Inflammatory macrophage treated with lipopolysaccharide for 1 hour (primary cell): ENCODE measurements at places on chromosomes 2 and 18.
A peak's percentile ranks its signal among the peaks of the same experiment; 100 is the strongest.

DNA sequence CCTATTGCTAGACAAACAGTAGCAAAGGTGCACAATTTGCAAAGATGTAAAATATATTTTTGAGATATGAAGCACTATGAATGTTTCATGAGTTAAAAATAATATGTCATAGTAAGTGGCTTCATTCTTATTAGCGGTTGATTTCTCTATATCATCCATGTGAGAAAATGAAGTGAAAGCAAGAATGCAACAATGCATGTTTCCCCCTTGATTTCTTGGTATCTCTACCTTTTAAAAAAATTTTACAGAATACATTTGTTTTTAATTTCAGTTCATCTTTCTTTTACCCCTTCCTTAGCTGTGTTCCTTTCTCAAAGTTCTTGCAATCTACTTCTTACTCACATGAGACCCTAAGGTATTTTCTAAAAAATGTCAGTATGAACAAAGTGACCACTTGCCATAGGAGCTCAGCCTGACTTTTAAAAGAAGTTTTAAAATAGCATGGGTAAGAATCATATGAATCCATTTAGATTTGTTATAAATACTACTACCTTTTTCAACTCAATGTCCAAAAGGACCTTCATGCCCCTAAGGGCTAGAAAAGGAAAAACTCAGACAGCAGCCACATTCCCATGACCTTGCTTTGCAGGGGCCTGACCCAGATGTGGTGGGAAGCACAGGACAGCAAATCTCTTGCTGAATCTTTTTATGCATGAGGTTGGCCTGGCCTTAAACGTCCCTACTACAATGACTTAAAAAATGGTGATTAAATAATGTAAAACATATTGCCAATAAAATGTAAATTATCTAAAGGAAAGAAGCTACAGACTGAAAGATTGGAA lies 14.8 kb upstream of the SLC38A11 start:
- DNase-seq = no peak

DNA sequence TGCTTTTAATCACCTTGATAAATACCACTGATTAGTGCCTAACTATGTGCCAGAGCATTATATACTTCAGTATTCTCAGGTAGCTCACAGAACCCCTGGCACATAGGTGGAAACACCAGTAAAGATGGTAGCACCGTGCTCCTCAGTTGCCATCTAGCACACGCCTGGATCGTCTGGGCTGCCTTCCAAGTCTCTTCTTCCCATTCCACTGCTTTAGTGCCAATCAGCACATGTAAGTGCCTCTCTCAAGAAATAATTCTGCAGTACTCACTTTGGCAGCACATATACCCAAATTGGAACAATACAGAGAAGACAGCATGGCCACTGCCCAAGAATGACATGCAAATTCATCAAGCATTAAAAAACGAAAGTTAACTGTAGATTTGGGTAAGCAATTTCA lies 13.0 kb downstream of the POLR2D start:
- no peak for DNase-seq

- DNase-seq = no peak
These were observed 20.7 kb downstream of the USP34 start for GRCh38 chr2:61450144-61450543.

DNA sequence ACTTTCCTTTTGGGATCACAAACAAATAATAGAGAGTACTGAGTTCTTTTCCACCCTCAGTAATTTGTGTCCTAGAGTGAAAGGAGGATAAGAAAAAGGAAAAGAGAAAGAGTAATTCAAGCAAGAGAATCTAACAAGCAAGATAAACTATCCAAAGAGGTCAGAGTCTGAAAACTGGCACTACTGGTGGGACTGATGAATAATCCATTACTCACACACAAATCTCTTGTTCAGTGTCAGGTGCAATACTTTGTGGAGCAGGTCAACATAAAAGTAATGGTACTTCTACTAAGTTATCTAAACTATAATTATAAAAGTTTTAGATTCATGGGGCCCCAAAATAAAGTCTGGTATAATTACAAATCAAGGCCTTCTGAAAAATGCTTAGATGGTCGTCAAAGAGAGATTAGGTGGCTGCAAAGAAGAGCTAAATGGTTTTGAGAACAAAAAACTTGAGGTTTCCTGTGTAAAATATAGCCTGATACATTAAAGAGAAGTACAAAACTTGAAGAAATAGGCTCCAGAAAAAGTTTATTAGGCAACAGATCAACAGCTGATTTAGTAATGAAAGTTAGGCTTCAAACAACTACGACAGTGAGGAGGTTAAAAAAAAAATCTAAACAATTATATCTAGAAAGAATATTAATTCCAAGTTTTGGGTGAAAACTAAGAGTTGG lies 109.4 kb downstream of the BAZ2B start:
- peak; percentile 47 for DNase-seq

GRCh38 chr2:118056165-118056534 lies 32.1 kb upstream of the INSIG2 start:
- peak; percentile 62 for DNase-seq

DNA sequence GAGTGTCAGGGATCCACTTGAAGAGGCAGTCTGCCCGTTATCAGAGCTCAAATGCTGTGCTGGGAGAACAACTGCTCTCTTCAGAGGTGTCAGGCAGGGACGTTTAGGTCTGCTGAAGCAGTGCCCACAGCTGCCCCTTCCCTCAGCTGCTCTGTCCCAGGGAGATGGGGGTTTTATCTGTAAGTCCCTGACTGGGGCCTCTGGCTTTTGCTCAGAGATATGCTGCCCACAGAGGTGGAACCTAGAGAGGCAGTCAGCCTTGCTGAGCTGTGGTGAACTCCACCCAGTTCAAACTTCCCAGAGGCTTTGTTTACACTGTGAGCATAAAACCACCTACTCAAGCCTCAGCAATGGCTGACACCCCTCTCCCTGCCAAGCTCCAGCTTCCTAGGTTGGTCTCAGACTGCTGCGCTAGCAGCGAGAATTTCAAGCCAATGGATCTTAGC lies 38.1 kb downstream of the PLEK start:
- no peak for DNase-seq

DNA sequence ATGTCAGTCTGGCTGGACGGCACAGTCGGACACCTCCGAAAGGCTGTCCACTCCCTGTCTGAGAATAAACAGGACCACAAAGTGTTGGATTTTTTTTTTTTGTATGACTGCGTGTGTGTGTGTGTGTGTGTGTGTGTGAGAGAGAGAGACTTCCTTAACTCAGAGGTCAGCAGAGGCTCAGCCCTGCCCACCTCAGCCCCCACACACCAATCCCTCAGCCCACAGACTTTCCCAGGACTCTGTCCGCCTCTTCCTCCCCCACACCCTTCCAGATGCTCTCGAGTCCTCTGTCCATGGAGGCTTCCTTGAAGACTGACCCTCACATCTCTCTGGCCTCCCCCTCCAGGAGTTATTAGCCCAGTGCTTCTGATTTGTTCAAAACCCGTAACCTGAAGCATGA lies 147.3 kb downstream of the BCL11A start:
- no peak for DNase-seq

DNA sequence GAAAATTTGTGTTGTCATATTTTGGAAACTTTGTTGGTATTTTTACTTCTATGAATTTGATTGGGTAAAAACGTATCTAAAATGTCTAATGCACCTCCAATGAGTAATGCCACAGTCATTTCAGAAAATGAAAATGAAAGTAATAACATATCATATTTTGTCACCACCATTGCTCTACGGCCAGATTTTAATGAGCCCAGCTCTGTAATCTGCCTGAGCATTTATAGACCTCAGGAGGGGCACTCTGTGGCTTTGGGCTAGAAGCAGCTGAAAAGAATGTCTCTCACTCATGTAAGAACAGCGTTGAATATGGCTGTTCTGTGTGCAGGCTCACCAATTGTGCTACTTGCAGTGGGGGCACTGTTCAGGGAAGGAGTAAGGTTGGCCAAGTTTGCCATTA lies 32.7 kb upstream of the ABCA12 start:
- DNase-seq = no peak

DNA sequence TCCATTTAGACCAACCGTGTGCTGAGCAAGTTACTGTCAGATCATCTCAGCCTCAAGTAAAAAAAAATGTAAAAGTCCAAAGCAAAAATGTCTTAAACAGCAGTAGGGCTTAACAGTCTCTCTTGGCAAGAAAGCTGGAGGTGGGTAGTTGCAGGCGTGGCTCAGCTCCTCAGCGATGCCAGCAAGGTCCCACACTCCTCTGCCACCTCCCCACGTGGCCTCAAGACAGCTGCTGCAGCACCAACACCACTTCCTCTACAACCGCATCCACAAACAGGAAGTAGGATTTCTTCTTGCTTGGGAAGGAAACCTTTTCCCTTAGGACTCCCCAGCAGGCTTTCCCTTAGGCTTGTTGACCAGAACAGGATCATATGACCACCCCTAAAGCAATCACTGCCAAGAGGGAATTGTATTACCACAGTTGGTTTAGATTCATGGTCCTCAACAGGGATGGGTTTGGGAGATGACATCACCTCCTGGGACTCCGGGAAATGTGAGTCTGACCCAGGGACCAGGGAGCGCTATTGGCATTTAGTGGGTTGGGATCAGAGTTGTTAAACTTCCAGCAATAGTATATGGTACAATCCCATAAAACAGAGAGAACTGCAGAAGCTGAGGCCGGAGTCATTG lies 97.1 kb downstream of the MAPK4 start:
- no peak for DNase-seq

DNA sequence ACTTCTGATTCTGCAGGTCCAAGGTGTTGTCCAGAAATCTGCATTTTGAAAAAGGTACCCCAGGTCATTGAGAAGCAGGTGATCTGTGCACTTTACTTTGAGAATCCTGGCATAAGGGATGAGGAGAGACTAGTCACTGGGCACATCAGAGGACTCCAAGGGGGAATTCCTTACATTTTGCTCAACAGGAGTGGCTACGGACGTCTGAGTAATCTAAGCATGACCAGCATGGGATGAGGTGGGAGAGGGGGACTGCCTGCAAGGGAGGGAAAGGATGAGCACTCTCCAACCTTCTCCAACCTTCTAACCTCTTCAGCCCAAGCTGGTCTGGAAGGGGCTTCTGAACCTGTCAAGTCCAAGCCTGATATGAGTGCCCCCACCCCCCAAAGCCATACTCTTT lies 55.5 kb downstream of the MARCHF4 start:
- peak; percentile 45 for DNase-seq

DNA sequence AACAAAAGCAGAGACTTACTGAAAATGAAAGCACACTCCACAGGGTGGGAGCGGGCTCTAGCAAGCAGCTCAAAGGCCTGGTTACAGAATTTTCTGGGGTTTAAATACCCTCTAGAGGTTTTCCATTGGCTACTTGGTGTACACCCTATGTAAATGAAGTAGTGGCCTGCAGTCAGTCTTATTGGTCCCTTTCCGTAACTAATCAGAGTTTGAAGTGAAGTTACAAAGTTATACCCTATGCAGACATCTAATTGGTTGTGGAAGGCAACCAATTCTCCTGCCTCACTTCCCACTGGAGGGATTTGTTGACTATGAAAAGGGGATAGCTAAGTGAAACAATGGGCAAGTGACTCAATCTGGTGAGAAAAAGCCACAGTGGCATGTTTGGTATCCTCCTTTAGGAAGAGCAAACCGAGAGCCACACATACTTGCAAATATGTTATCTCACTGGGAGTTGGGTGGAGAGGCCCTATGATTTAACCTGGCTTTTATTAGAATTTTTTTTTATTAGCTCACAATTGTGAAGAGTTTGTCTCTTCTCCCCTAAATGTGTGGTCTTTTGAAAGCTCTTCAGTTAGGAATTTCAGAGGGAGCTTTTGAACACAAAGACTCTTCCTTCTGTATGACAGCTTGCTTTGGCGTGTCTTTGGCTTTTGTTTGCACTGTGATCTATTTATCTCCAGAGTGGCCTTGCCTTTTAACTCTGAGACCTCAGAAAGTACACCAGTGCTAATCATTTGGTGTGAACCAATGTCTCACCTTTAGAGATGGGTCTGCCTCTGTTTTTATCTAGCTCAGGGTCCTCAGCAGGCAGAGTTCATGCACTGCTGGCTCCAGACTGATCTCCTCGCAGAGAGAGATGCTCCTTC lies 69.6 kb downstream of the MAP4K4 start:
- DNase-seq = no peak

- DNase-seq = no peak
These were observed 24.6 kb upstream of the DYSF start for GRCh38 chr2:71428472-71429383.

DNA sequence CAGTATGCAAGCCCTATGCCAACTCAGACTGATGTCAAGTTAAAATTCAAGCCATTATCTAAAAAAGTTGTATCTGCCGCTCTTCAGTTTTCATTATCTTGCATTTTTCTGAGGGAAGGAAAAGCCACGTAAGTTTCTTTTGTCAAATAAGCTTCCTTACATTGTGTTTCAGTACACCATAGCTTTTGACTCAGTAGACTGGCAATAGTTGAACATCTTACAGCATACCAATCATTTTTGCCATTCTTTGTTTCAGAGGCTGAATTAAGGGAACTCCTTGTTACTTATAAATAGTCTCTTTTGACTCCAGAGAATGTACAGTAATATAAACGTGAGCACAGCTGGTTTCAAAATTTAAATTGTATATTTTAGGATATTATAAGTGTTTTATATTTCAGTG lies 120.6 kb downstream of the EHBP1 start:
- DNase-seq = no peak

- no peak for DNase-seq
These were observed 73.2 kb downstream of the SUMO1 start for GRCh38 chr2:202165208-202165607.

- peak; percentile 4 for DNase-seq
These were observed 43.3 kb downstream of the NBAS start for GRCh38 chr2:15517793-15518192.

GRCh38 chr2:103361712-103362111 lies 599.9 kb downstream of the TMEM182 start:
- no peak for DNase-seq

- no peak for DNase-seq
These were observed 19.4 kb upstream of the DNER start for GRCh38 chr2:229733611-229734245.

GRCh38 chr2:191994749-191995148 lies 147.9 kb upstream of the CAVIN2 start:
- no peak for DNase-seq

- DNase-seq = no peak
These were observed 162.1 kb downstream of the MGAT5 start for GRCh38 chr2:134416018-134416417.

- DNase-seq = no peak
These were observed 136.8 kb upstream of the OTOS start for GRCh38 chr2:240277073-240277806.
